Activated CD8-positive, alpha-beta memory T cell treated with anti-CD3 and anti-CD28 coated beads for 4 hours (primary cell): ENCODE measurements at places on chromosomes 1 and 21.

GRCh38 chr1:62070384-62071011, 124.2 kb upstream of the L1TD1 start:
- no peak for DNase-seq

- no peak for DNase-seq
Measured at GRCh38 chr1:167175901-167176300, 44.8 kb upstream of the POU2F1 start.

GRCh38 chr1:211192227-211192626, 58.3 kb upstream of the KCNH1 start:
- no peak for DNase-seq

DNA sequence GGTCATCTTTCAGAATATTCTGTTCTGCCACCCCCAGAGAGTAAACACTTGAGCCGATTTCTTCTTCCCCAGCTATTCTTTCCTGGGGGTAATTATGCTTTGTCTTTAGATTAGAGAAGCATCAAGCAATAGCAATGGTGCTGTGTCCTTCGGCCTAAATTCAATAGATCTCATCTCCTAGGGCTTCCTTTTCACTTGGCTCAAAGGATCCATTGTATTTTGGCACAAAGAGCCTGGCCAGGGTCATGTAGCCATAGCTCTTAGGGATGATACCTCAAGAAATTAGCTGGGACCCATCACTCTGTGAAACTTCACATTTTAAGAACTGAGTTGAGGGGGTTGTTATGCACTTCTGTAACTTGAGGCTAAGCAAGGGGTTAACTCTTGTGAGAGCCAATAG, 27.0 kb downstream of the MRPS6 start:
- no peak for DNase-seq

GRCh38 chr1:3586986-3587759, 24.1 kb downstream of the MEGF6 start:
- no peak for DNase-seq

DNA sequence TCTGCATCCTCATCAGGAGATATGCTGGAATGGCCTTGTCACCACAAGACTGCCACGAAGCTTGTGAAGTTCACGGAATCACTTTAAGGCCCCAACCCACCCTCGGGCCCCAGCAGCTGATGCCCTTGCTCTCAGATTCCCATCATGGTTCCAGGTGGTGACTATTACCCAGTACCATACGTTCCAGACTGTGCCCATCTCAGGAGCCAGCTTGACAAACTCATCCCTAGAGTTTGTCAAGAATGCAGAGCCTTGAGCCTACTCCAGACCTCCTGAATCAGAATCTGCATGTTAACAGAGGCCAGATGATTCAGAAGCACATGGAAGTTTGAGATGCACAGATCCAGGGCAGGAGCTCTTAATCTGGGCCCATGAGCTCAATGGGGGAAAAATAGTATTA, 53.9 kb upstream of the RBM15 start:
- no peak for DNase-seq

DNA sequence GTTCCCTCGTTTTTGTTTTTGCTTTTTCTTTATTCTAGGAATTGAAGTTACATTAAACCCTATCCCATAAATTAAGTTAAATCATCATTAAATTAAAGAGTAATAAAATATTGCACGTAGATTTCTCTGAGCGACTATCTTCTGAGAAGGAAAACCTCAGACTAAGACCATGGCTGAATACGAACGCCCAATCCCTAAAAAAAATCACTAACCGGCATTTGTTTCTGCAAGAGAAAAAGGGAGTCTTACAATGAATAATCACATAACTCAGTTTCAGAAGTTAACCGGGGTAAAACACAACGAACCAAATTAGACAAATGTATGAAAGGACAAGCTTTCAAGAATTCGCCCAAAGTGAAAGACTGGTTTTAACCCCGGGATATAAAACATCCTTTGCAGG, 1.3 kb downstream of the PIK3R3 start:
- no peak for DNase-seq

DNA sequence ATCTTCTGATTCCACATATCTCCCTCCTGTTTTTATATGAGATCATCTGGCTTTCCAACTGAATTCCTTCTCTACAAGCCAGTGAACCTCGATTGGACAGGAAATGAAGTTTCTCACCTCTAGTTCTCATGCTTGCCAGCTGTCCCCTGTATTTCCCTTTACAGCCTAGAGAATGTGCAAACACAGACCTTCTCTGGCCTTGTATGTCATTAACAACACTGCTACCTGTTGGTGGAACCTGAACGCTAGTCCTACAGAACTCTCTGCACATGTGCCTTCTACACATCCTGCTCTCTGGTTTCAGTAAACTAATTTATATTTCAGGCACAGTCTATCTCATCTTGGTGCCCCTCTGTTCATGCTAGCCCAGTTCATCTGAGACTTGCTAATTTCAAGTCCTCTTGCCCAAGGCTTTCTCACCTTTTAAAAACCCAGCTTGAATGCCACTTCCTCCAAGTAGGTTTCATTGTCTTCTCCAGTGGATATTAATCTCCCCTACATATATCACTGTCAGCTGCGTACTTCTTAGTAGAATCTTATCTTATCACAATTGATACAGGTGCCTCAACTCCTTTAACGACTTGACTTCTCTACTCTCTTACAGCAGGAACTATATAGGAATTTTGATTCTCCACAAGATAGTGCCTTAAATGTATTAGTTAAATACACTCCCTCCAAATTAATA, 549.9 kb downstream of the PLPP3 start:
- DNase-seq, result no peak

DNA sequence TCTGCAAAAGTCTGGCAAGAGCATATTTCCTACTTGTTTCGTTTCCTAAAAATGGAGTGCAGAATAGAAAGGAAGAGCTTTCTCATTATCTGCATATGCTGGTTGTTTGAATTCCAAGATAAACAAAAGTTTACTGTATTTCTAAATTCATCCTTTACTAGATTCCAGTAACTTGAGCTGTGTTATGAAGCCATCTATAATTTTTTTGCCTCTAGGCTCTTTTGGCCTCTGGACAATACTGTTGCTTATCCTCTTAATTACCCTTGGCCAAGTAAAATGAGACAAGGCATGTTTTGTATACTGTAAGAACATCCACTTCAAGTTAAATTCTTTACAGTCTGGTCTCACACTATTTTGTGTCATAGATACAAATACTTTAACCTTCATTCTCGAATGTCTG, 45.6 kb upstream of the HFM1 start:
- DNase-seq, result no peak

- no peak for DNase-seq
Measured at GRCh38 chr1:160806109-160806665, 10.2 kb downstream of the LY9 start.

GRCh38 chr1:26328597-26328996, 10.8 kb downstream of the CD52 start:
- no peak for DNase-seq

- DNase-seq, result no peak
Measured at GRCh38 chr1:64545118-64545843, 75.4 kb downstream of the CACHD1 start.

- no peak for DNase-seq
Measured at GRCh38 chr1:3907031-3907534, 7.0 kb upstream of the C1orf174 start.

GRCh38 chr1:244340396-244340795, 111.3 kb downstream of the ADSS2 start:
- no peak for DNase-seq

DNA sequence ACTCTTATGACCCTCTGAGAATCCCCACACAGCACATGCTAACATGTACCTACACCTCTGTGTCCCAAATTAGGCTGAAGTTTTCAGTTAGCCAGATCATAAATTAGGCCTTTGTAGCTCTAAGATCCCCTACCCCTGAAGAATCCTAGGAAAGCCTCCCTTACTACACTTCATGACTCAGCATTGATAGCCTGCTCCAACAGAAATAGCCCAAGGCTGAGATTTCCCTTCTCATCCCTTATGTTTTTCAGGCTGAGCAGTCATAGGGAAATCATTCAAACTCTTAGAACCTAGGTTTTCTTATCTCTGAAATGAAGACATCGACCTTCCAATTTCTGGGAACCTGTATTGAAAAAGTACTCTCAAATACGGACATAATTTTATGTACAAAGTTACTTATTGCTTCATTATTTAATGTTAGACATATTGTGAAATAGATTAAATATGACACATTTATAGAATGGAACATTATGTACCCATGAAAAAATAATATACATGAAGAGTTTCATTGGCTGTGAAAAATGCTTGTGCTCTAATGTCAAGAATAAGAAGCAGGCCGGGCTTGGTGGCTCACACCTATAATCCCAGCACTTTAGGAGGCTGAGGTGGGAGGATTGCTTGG, 122.4 kb upstream of the UBE2U start:
- DNase-seq, result no peak

DNA sequence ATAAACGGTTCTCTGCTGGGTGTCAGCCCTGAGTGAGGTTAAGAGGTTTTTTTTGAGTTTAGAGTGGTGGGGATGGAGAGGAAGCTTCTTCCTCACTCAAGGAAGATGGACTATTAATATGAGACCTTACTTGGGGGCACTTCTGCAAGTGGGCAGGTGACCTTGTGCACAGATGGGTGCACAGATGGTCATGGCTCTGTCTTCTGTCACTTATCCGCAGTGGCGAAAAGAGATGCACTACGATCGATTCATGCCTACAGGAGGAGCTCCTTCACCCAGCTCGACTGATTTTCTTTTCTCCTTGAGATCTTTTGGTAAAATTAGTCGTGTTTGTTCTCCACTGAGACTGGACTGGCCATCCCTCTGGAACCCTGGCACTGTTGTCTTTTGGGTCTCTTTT, 22.9 kb upstream of the CYYR1 start:
- DNase-seq, result no peak

DNA sequence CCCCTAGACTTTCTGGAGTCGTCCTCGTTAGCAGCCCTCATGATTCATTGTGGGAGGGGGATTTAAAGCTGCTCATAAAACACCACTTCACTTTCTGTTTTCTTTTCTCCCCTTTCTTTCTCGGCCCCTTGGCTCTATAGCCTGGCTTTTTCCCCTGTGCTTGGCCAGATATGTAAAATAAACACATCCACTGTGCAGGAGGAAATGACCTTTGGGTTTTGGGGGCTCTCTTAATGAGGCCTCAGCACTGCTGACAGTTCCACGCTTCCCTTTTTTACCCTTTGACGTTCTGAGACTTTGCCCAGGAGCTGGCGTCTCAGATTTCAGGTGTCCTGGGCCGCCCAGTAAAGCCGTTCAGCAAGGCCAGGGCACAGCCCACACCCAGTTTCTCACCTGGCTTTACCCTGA, 65.7 kb downstream of the RUNX3 start:
- DNase-seq, result no peak

DNA sequence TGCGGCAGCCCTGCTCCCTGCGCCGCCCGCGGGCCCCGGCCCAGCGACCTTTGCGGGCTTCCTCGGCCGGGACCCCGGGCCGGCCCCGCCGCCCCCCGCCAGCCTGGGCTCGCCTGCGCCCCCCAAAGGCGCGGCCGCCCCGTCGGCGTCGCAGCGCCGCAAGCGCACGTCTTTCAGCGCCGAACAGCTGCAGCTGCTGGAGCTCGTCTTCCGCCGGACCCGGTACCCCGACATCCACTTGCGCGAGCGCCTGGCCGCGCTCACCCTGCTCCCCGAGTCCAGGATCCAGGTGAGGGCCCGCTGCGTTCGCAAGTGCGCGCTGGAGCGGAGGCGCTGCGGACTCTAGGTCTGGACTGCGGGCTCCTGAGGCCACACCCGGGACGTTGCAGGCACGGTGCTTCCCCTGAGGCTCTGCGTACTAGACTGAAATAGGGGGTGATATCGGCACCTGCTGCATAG, 351 bp downstream of the MIXL1 start:
- DNase-seq, result no peak

DNA sequence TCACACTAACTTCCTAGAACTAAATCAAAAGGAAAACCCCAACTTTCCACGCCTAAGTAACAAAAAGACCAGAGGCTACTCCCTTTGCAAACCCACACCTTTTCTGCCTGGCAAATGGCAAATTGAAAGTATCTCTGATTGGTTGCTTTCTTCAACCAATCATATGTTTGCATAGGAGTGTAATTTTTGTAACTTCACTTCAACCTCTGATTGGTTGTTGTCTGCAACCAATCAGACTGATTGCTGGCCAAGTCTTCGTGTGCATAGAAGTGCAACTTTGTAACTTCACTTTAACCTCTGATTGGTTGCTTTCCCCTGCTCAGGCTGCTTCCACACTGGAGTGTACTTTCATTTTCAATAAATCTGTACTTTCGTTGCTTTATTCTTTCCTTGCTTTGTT, 36.9 kb upstream of the PADI2 start:
- DNase-seq, result no peak

DNA sequence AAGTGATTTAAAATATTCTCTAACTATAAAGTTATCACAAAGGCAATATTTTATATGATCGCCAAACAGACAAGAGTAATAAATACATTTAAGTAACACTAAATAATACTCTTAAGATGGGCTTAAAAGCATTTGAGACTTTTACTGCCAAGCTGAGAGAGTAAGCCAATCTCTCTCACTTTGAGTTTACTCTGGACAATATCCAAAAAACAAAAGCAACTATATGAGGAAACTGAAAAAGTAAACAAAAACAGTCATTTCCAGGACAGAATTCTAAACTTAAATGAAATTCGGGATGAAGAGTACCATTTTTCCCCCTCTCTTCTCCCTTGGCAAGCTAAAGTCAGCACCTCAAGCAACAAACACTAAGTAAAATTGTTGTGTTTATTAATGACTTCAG, 173.2 kb downstream of the COP1 start:
- no peak for DNase-seq

- DNase-seq, result no peak
Measured at GRCh38 chr1:41902664-41903063, 16.1 kb downstream of the HIVEP3 start.

DNA sequence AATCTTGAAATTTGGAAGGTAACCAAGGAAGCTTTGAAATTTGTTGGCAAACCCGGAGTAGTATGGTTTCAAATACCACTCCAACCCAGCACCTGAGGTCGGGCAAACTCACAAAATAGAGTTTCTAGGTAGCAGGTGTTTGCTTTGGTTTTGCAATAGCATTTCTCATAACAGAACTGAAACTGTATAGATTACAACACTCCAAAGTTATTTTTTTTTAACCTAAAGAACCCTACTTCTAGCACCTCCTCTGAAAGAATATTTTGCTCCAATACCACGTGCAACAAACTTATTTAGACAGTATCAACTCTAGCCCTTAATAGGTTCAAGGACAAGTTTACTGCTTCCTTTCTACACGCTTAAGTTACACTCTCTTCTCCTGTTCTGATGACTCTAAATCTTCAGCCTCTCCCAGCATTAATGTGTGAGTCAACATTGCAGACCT, 178.5 kb upstream of the FMN2 start:
- no peak for DNase-seq
